Ovary (tissue), 10 donors: ENCODE measurements at places on chromosomes 6 and 20.

GRCh38 chr6:109048176-109048575, 46.5 kb downstream of the SESN1 start:
- no peaks in the 10 kb centered on the region for H3K27me3 ChIP-seq
- H3K27ac ChIP-seq: no peak overlapping the region
- DNase-seq: no peak
- peaks cover 1% of the 10 kb centered on the region for H3K4me1 ChIP-seq
- H3K36me3 ChIP-seq: no peaks in the 10 kb centered on the region

DNA sequence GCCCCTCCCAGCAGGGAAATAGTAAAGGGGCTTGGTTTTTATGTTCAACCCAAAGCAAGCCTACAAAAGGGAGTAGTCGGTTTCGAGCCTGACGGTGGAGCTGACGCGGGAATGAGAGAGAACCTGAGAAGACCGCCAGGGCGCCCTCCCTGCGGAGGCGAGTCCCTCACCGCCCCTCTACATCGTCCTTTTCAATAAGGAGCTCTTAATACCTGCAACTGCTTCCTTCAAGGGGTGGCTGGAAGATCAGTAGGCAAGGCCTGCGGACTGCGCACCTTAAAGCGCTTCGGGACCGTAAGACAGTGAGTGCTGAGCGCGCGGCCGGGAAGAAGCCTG, 709 bp upstream of the ZNF76 start:
- H3K36me3 ChIP-seq: no peaks in the 10 kb centered on the region
- DNase-seq: no peak
- peak overlapping the region; percentile 96 for H3K4me3 ChIP-seq
- H3K4me1 ChIP-seq: peaks cover 6% of the 10 kb centered on the region
- peak overlapping the region; percentile 99 for H3K27ac ChIP-seq
- H3K27me3 ChIP-seq: no peaks in the 10 kb centered on the region

DNA sequence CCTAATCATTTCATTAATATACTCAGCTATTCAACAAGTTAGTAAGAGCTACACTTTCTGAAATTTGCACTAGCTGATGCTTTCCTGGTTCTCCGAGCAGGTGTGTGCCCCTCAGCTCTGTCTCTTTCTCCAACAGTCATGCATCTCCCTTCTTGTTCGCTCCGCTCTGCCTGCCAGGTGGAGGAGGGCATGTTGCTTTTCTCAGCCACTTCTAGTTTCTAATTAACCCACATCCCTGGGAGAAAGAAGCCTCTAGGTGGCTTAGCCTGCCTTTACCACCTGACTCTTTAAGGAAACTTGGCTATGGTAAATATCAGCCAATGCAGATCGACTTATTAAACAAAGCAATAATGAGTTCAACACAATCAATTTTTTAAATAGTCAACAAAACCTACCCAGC, 34.2 kb downstream of the LRFN2 start:
- H3K27ac ChIP-seq: no peak overlapping the region
- H3K4me1 ChIP-seq: no peaks in the 10 kb centered on the region
- no peaks in the 10 kb centered on the region for H3K36me3 ChIP-seq
- no peak for DNase-seq
- no peak overlapping the region for H3K4me3 ChIP-seq

- no peak for DNase-seq
- H3K4me3 ChIP-seq: no peak overlapping the region
- no peak overlapping the region for H3K27ac ChIP-seq
- H3K36me3 ChIP-seq: no peaks in the 10 kb centered on the region
- H3K27me3 ChIP-seq: no peaks in the 10 kb centered on the region
- no peaks in the 10 kb centered on the region for H3K4me1 ChIP-seq
Observed at GRCh38 chr6:107714104-107714503, 110.0 kb downstream of the SCML4 start.

DNA sequence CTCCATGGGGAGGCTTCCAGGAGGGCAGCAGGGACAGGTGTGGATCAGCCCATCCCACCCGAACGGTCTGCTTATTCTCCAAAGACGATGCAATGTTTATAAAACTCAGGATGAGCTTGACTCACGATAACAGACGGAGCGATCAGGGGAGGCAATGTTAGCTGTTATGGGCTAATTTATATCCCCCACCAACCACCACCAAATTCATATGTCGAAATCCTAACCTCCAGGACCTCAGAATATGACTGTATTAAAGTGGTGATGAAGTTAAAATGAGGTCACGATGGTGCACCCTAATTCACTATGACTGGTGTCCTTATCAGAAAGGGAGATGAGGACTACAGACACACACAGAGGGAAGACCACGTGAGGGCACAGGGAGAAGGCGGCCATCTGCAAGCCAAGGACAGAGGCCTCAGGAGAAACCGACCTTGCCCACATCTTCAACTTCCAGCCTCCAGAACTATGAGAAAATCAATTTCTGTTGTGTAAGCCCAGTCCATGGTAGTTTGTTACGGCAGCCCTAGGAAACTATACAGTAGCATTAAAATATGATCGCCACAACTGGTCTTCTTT, 7.0 kb downstream of the ADTRP start:
- H3K4me3 ChIP-seq: no peak overlapping the region
- H3K36me3 ChIP-seq: no peaks in the 10 kb centered on the region
- peaks cover 1% of the 10 kb centered on the region for H3K4me1 ChIP-seq
- no peaks in the 10 kb centered on the region for H3K27me3 ChIP-seq
- no peak for DNase-seq
